Muscle of arm (tissue), 14 donors: ENCODE measurements at places on chromosomes 16 and 17.

DNA sequence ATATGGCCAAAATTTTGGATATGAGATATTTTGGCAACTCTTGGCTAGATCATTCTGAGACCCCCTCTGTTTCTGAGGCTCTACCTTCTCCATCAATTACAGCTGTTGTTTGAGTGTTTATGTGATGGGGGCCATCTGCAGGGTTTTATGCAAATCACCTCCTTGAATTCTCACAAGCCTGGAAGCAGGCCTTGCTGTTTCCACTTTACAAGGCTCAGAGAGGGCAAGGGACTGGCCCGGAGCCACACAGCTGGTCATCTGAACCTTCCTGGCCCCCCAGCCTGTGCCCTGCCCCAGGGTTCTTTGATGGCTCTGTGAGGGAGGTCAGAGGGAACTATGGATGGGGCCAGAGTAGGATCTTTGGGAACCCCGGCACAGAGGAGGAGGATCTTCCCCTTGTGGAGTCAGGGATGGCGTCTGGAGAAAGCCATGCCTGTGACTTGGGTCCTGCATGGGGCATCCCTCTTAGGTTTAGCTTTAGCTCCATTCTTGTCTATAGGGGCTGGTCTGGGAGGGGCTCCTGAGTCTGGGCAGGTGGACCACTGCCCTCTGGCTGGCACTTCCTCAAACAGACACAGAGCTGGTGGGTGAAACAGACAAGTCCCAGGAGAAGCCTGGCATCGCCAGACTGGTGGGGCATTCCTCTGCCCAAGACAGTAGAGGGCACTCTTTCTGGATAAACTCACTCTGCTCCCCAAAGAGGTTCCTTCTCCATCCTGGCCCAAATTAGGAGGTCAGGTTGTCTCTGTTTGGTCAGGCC, 26.2 kb downstream of the IL21R start:
- DNase-seq = no peak

DNA sequence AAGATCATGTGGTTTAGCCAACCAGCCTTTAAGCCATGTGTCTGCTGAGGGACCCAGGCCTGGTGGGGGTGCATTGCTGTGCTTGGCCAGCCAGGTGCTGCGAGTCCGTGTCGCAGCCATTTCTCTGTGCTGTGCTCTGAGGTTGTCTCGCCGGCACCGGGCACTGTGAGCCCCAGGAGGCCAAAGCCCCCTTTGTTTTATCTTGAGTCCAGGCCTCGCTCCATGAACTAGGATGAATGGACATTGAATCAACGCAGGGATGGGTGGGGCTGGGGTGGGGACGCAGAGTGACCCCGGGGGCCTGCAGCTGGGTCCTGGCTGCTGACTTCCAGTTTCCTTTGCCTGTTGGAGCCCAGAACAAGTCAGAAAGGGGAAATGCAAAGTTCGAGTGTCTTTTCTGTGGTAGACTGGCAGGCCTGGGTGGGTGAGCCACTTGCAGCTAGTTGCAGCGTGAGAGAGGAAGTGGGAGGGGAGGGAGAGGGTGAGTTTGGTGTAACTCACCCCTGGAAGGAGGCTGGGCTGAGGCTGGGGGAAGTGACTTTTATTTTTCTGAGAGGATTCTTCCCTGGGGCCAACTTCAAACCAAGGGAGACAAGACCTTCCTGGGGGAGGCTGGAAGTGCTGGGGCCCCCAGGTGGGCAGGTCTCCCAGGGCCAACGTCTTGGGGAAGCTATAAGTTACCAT, 324.7 kb downstream of the SEC14L1 start:
- no peak for DNase-seq

DNA sequence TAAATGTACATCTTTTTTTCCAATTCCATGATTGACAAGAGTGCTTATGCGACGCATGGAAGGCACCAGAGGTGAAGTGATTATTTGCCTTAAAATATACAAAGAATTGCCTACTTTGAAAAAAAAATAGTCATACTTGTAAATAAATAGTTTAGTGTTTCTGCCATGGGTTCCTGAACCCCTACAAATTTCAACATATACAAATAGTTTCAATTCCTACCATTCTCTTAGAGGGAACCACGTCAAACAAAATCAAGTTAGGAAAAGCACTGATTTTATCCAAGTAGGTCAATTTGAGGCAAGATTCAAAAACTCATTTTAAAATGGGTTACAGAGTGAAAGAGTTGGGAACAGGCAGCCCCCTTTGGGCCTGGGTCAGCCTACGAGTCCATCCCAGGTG, 11.7 kb downstream of the CMTM3 start:
- no peak for DNase-seq

GRCh38 chr17:78659546-78659945, 82.3 kb upstream of the DNAH17 start:
- DNase-seq = no peak

GRCh38 chr17:40730970-40731369, 24.2 kb downstream of the KRT25 start:
- DNase-seq = no peak

- DNase-seq = no peak
Observed at GRCh38 chr17:49836111-49837030, 11.5 kb downstream of the TAC4 start.

DNA sequence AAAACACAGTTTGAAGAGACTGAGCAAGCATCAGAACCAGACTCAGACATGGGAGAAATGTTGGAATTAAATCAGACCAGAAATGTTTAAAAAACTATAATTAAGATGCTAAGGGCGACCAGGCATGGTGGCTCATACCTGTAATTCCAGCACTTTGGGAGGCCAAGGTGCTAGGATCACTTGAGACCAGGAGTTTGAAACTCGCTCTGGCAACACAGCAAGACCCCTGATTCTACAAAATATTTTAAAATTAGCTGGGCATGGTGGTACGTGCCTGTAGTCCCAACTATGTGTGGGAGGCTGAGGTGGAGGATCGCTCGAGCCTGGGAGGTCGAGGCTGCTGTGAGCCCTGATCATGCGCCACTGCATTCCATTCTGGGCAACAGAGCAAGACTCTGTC, 160.3 kb downstream of the COPRS start:
- DNase-seq = no peak

- peak; percentile 86 for DNase-seq
Observed at GRCh38 chr17:915538-916201, 63.9 kb downstream of the NXN start.

- no peak for DNase-seq
Observed at GRCh38 chr17:69445132-69445531, 30.6 kb downstream of the MAP2K6 start.

DNA sequence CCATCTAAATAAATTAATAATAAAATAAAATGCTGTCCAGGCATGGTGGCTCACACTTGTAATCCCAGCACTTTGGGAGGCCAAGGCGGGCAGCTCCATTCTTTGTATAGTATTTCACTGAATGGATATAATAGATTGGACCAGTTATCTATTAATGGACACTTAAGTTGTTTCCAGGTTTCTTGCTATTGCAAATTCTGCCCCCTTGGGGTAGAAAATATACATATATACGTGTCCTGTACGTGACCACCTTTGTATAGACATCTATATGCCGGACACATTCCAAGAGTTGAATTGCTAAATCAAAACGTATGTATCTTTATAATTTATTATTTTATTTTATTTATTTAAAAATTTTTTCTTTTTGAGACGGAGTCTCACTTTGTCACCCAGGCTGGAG, 3.9 kb upstream of the EXOC7 start:
- DNase-seq = no peak

DNA sequence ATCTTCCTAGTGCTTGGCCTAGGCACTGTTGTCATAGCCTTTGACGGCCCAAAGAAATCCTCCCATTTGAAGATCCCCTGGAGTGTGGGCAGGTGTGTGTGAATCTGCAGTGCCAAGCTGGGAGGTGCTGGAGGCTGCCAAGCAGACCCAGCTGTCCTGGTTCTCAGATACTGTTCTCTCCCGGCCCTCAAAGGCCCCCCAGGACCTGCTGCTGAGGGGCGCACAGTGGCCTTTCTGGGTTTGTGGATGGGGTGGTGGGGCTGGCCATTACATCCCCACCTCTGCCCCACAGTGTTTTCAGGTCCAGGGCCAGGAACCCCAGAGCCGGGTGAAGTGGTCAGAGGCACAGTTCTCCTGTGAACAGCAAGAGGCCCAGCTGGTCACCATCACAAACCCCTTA, 60.5 kb downstream of the MRC2 start:
- DNase-seq = no peak

DNA sequence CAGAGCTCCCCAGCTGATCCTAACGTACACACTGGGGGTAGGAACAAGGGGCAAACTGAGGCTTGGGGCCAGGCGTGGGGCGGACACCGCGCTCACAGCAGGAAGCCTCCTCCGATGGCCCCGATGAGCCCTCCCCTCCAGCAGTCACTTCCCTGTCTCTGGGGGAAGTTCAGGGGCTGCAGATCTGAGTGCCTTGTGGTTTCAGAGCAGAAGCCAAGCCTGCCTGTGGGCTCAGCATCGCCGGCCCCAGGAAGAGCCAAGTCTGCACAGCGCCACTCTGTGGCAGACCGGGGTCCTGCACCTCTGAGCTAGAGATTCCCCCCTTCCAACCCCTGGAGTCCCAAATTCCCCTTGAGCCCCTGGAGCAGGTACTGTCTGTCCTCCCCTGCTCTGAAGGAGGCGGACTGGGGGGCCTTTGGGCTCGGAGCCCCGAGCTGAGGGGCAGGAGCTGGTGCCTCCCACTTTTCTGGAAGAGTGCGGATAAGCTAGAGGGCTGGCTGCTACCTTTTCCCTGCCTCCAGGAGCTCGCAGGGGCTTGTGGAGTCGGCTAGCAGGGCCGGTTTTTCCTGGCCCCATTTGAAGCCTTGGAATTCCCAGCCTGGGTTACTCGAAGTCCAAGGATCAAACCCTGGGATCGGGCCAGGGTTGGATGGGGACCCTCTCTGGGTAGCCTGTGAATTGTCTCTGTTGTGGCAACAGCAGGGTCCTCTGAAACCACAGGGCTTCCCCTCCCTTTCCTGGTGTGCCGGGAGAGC, 2.9 kb downstream of the GSE1 start:
- peak; percentile 75 for DNase-seq
